ENCODE measurements at places on chromosomes 11 and 22.

- DNase-seq = no peak
Observed at GRCh38 chr11:16265022-16265421, 91.3 kb downstream of the SOX6 start.

- no peak for DNase-seq
Observed at GRCh38 chr11:20621679-20622078, 22.3 kb downstream of the SLC6A5 start.

- no peak for DNase-seq
Observed at GRCh38 chr22:46592390-46592872, 27.8 kb upstream of the GRAMD4 start.

DNA sequence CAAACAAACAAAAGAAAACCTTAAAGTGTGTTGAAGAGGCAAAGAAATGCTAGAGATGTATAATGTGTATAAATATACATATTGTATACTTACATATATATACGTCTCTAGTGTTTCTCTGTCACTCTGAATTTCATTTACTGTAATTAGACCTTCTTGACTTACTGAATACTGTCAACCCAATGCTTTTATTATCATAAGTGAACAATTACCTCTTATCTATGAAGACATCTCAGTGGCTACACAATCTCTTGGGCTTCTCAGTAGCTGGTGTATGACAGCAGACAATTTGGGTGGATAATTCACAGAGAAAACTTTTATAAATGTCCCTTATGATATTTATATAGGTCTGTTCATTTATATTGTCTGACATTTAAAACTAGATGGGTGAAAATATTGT is 664.1 kb upstream of the ANO3 start:
- DNase-seq = no peak

- no peak for DNase-seq
Observed at GRCh38 chr11:72244060-72244360, at the start of gene PHOX2A. PHOX2A (minus strand) TSS chr11:72244176; CDS start chr11:72244004, 172 bp downstream.

DNA sequence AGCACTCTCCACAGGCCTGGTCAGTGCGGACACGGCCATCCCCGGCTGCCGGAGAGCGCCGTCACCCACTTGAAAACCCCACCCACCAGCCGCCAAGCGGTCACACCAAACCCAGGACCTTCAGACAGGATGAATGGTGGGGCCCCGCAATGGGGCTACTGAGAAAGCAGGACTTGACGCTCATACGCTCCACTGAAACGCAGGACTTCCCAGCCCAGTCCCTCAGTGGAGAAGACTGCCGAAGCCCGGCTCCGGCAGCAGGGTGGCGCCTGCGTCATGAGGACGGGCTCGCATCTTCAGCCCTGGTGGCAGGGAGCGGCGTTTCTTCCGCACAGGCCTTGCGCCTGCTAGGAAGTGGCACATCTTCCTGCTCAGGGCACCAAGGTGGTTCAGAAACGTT is 15.3 kb upstream of the PHLDA2 start:
- DNase-seq = no peak

GRCh38 chr22:48488611-48489511 is 1338.8 kb downstream of the BRD1 start:
- DNase-seq = no peak

DNA sequence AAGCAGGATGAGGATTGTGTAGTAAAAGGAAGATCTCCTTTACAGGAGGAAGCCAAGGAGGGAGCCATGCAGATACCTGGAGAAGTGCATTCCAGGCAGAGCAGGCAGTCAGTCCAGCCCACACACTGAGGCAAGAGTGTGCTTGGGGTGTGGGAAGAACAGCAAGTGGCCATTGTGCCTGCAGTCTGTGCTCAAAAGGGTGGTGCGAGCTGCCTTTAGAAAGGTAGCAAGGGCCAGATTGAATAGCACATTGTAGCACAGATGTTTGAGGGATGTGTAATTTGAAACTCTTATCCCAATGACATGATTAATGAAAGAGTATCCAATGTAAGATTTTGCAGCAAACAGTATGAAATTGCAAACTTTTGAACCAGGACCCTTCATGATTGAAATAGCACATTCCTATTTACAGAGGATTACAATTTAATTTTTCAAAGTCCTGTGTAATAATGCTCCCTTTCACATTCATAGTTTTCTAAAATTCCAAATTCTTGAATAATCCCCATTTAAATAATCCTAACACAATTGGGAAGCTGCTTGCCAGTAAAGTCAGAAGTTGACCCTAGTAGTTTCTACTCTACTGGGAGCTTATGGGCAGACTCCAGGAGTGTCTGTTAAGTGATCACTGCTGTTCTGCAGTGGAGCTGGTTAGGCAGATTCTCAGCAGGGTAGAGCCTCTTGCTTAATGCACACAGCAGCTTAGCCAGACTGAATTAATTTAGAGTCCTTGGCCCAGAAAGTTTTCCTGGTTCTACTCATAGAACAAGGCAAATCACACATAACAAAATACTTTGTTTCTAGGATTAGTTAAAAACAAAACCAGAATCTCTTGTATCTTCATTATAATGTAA is 78.1 kb downstream of the CYB5R2 start:
- no peak for DNase-seq

DNA sequence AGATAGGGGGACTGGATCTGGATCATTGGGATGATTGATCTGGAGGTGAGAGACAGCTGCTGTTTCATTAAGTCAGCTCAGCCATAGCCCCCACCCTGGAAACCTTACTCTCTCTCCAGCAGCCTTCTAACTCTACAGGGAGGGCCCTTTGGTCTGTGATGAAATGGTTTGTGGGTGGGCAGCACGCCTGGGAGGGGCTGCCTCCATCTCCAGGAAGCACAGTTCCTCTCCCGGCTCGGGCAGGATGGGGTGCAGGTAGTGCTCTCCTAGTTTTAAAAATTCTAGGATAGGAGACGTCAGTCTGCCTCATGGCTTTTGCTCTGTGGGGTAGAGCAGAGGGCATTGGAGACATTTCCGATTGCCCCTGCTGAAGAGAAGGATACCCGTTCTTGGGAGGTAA is 89.7 kb downstream of the CEP164 start:
- no peak for DNase-seq

DNA sequence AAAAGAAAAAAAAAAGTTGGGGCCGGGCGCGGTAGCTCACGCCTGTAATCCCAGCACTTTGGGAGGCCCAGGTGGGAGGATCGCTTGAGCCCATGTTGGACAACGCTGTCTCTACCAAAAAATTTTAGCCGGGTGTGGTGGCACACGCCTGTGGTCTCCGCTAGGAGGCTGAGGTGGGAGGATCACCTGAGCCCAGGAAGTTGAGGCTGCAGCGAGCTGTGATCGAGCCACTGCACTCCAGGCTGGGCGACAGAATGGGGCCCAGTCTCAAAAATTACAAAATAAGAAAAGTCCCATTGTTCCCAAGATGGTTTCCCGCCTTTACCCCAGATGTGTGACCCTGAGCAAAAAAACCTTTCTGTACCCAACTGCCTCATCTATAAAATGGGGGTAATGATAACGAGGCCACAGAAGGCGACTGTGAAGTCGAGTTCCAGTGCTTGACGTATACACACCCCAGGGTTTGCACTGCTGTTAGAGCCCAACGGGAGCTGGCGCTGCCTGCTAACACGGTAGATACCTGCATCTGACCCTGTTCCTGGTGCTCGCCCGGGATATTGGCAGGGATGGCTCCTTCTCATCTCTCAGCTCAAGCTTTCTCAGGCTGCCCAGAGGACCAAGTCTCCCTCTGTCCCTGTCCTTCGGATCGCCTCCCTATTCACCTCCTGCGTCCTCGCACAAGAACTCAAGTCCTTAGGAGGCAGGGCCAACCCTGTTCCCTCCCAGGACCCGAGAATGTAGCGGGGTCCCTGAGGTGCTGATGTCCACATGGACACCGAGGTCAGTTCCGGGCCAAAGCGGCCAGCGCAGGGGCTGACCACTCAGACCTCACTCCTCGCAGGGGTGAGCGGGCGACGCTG is 1.1 kb upstream of the RPLP2 start:
- DNase-seq = no peak

GRCh38 chr11:122723576-122723975 is 68.1 kb downstream of the UBASH3B start:
- DNase-seq = no peak

- no peak for DNase-seq
Observed at GRCh38 chr11:81987829-81988472, 745.7 kb downstream of the FAM181B start.

DNA sequence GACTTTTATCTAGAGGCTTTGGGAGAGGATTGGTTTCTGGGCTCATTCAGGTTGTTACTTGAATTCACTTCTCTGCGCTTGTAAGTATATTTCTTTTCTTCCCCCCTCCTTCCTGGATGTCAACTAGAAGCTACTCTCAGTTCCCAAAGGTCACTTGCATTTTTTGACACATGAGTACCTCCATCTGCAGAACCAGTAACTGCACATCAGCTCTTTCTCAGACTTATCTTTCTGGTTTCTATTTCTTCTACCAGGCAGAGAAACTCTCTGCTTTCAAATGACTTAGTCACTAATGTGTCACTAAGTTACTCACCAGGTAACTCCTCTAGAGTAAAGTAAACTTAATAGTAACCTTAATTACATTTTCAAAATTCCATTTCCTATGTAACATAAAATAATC is 773.0 kb upstream of the LUZP2 start:
- DNase-seq = no peak

DNA sequence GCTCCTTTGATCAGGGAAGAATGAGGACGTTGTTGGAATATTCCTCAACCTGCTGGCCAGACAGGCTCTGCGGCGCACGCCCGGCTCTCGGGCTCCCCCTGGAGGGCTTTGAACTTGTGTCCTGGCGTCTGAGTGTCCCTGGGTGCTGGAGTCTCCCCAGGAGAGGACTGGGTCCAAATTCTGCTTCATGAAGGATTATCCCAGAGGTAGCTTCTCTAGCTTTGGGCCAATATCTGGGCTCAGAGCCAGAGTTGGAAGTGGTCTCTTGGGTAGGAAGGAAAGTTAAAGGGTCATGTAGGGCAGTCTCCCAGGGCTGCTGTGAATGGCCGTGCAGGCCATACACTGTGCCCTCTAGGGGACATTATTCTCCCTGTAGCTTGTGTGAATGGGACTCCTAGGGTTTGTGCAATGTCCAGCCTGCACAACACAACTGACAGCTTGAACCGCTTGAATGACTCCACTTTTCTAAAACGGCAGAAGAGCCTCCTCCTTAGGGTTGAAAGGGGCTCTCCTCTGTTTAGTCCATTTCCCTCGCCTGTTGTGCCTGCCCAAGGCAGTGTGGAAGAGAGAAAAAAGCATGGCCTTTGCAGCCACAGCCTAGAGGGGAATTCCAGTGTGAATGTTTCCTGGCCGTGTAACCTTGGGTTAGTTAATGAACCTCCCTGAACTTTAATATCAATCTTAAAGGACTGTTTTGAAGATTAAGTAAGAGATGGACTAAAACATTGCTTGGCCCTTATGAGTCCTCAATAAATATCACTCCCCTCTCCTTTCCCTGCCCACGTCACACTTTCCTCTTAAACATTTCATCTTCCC is 111.2 kb upstream of the THY1 start:
- DNase-seq = peak; percentile 40

DNA sequence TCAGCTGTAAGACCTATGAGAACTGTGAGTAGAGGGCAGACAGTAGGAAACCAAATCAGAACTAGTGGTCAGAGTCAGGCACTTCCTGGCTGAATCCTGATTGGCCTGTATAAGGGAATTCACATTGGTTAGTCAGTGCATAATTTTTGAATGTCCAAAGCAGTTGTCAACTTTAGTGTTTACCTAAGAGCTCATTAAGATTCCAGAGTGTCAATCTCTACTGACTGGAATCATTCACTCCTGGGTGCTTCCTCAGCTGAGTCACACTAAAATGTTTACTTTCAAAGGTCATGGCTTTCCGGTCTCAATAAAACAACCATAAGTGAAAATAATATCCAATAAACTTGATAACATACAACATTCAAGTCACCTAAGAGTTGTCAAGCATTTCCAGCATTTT is 306.1 kb downstream of the C11orf87 start:
- DNase-seq = no peak

DNA sequence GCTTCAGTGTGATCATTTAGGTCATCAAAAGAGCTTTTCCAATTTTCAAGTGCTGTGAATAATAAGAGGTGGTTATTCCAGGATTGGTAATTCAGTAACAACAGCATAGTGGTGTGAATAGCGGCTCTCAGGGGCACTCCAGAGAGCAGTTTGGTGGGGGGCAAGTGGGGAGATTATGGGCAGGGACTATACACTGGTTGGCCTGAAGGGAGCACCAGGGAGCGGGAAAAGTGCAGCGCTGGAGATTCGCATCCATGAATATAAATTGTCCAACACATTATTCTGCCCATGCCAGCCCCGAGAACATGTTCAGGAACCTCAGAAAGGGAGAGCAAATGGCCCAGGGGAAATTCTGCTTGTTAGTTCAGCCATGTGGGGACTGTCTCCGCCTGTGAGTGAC is 37.9 kb downstream of the OR6Q1 start:
- DNase-seq = no peak
